Tracheal epithelial cell (primary cell): ENCODE measurements at places on chromosomes 1 and 21. TPM values are rescaled to one million over a fixed set of nuclear protein-coding genes. Genes with fewer than 3 reads are reported as not detected.

Gene GPR89B
- 13.3 and 20.5 TPM in 2 replicates for total RNA-seq

Gene TAL1
- total RNA-seq = under 0.01 TPM in 1 of 2 replicates, not detected in the other

Gene ZNF683
- not detected in 2 replicates for total RNA-seq

Gene NPL
- total RNA-seq = 2.8 and 2.9 TPM in 2 replicates

Gene NTMT2
- total RNA-seq = not detected in 2 replicates

Gene PLEKHN1
- total RNA-seq = 3.6 and 9.2 TPM in 2 replicates

Gene ZMYND12
- 1.4 and 3.6 TPM in 2 replicates for total RNA-seq

Gene LYSMD1
- total RNA-seq = 4.8 and 7.9 TPM in 2 replicates

Gene INAVA
- 38.4 and 55.7 TPM in 2 replicates for total RNA-seq

Gene FOXD3
- total RNA-seq = not detected in 2 replicates

Gene LCE1D
- not detected in 2 replicates for total RNA-seq

Gene RXRG
- not detected in 2 replicates for total RNA-seq
